Metanephros (tissue), 2 donors: ENCODE measurements at places on chromosomes 1 and 21. TPM values are rescaled to one million over a fixed set of nuclear protein-coding genes. Genes with fewer than 3 reads are reported as not detected.

NGF gene
- total RNA-seq = 2.2 TPM

PTAFR gene
- 4.8 TPM for total RNA-seq

NUP210L gene
- total RNA-seq = 0.06 TPM

CHI3L1 gene
- total RNA-seq = 10.3 TPM

MECR gene
- 20.2 TPM for total RNA-seq

CA14 gene
- total RNA-seq = 2.3 TPM

PM20D1 gene
- 0.82 TPM for total RNA-seq

MROH9 gene
- not detected for total RNA-seq

RBP7 gene
- total RNA-seq = 27.9 TPM

ACTA1 gene
- 980 TPM for total RNA-seq

LINGO4 gene
- total RNA-seq = 0.47 TPM

FCRL3 gene
- total RNA-seq = 0.06 TPM

SPATA17 gene
- 10.7 TPM for total RNA-seq

SPRR2F gene
- total RNA-seq = not detected

LCE3D gene
- total RNA-seq = not detected

COL8A2 gene
- 3.7 TPM for total RNA-seq

DISP3 gene
- 0.93 TPM for total RNA-seq

HSD3B1 gene
- total RNA-seq = not detected

NHLH2 gene
- total RNA-seq = not detected

TUFT1 gene
- total RNA-seq = 12.8 TPM

ACP6 gene
- total RNA-seq = 14.5 TPM

CYP4B1 gene
- 4.8 TPM for total RNA-seq

UBXN10 gene
- 5.3 TPM for total RNA-seq

ITLN2 gene
- not detected for total RNA-seq

TRIM67 gene
- 0.47 TPM for total RNA-seq

LHX8 gene
- total RNA-seq = not detected

NPPB gene
- not detected for total RNA-seq

TNFAIP8L2 gene
- 2.3 TPM for total RNA-seq

UBL4B gene
- not detected for total RNA-seq

OR2L8 gene
- not detected for total RNA-seq

SNRNP40 gene
- 96.3 TPM for total RNA-seq

GREM2 gene
- 3.9 TPM for total RNA-seq

ANKRD65 gene
- 6.9 TPM for total RNA-seq

AQP10 gene
- 0.12 TPM for total RNA-seq

DIRAS3 gene
- 1.5 TPM for total RNA-seq

PRDM16 gene
- 10.2 TPM for total RNA-seq

C1orf87 gene
- 0.06 TPM for total RNA-seq

LAMC2 gene
- 5.5 TPM for total RNA-seq

FMO2 gene
- total RNA-seq = 4.8 TPM

UTS2 gene
- not detected for total RNA-seq

CLCA4 gene
- total RNA-seq = not detected

DCST1 gene
- total RNA-seq = not detected

OR2T2 gene
- total RNA-seq = 0.06 TPM
